Ovary (tissue), 10 donors: ENCODE measurements at places on chromosomes 4 and X. TPM values are rescaled to one million over a fixed set of nuclear protein-coding genes. Genes with fewer than 3 reads are reported as not detected.

Gene ARMCX1
- total RNA-seq, result 48.0 TPM

GRCh38 chr4:26425953-26426352 lies 64.3 kb downstream of the CCKAR start:
- no peak overlapping the region for H3K4me3 ChIP-seq
- H3K4me1 ChIP-seq, result peaks cover 12% of the 10 kb centered on the region
- H3K27me3 ChIP-seq, result no peaks in the 10 kb centered on the region
- DNase-seq, result no peak
- no peaks in the 10 kb centered on the region for H3K36me3 ChIP-seq

Gene FRMPD3
- total RNA-seq, result 6.5 TPM

GRCh38 chrX:40508560-40508959 lies 72.2 kb upstream of the ATP6AP2 start:
- H3K27ac ChIP-seq, result no peak overlapping the region
- no peaks in the 10 kb centered on the region for H3K36me3 ChIP-seq

Gene ZIC3
- not detected for total RNA-seq
